ENCODE measurements at places on chromosomes 1 and 21.

GRCh38 chr1:246565751-246566127, 322 bp downstream of the TFB2M start:
- no peak for DNase-seq

GRCh38 chr1:201357636-201358348, 19.7 kb downstream of the TNNT2 start:
- DNase-seq, result no peak

DNA sequence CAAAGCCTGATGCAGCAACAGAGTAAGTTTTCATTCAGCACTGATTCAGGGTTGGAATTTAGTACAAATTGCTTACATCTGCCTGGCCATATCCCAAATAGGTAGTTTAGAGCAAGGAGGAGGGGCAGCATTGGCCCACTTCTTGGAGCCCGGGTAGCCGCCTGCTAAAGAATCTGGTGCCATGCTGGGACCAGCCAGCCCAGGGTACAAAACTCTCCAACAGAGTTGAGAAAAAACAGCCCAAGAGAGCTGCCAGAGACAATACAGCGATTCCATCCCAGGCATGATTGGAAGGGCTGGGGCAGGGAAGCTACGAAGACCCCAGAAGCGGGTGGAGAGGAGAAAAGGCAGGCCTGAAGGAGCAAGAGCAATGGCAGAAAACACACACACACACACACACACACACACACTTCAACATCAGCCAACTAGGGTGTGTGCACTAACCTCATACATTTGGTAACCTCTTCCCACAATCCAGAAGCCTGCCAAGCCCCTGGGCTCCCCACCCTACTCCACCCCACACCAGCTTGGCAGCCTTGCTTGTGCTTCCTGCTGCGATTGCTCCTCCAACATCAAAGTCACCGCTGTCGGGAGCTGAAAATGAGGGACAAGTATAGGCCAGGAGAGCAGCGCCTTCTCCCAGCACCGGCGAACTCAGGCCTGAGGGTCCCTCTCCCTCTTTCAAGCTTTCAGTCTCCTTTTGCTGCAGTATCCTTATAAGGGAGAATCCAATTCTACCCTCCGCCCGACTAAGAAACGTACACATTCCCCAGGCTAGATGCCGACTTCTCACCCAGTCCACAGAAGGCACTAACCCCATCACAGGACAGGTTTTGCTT, 1.2 kb downstream of the PIK3C2B start:
- peak; percentile 85 for DNase-seq

DNA sequence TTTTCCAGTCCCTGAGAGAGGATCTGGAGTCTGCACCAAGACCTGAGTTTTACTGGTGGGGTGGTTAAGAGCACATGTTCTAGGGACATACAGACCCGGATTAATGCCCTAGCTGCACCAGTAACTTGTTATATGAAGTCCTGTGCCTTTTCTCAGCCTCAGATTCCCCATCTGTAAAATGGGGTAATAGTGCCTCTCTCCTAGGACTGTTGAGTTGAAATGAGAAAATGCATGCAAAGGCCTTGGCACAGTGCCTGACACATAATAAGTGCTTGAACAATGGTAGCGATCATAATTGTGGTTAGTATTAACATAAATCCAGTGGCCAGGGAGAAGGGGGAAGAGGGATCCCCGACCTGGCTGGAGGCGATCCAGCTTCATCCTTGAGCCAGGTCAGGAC, 12.3 kb downstream of the AHDC1 start:
- DNase-seq, result no peak

DNA sequence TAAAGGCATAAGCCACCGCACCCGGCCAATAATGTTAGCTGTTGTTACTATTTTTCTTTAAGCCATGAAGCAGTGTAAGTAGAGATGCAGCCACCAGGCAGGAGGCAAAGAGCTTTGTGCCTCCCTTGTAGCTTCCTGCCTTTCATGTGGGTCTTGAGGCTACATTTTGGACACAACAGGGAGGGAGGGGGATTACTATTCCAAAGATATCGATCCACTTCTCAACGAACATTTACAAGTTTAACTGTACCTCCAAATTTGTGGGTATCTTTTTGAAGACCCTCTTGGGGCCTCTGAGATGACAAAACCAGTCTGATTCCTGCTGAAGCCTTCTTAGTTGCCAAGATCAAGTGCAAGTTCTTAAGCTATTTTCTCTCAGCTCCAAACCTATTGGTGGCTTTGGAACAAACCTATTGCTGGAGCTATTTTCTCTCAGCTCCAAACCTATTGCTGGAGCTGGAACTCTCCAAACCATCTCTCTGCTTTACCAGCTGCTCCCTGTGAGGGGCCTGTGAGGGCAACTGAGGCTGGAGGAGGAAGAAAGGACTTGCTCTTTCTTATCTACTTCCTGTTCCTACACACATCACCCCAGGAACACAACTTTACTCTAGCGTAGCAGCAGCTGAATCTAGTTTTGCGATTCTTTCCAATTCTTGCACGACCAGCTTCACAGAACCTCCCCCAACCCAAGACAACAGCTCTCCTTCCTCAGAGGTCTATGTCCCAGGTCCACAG, 16.1 kb upstream of the RCAN3 start:
- no peak for DNase-seq

DNA sequence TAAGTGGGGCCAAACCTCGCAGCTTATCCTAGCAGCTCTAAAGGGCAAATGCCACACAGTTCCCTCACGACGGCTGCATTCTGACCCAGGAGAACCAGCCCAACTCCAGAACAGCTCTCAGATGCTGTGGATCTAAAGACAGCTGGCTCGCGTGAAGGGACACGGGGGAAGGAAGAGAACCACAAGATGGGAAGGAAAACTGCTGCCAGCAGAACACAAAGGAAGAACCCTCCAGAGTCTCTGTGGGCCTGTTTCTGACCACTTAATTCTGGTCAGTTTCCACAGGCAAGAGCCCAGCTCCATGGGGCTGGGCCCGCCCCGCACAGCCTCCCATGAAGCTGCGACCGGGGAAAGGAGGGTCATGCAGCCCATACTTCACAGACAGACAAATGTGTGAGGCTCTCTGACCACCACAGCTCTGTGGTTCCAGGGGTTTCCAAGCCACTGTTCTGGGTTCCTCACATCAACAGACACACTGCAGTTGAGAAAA, 61.1 kb downstream of the SLC45A1 start:
- DNase-seq, result no peak

GRCh38 chr1:231159202-231159962, 2.5 kb upstream of the TRIM67 start:
- DNase-seq, result no peak

DNA sequence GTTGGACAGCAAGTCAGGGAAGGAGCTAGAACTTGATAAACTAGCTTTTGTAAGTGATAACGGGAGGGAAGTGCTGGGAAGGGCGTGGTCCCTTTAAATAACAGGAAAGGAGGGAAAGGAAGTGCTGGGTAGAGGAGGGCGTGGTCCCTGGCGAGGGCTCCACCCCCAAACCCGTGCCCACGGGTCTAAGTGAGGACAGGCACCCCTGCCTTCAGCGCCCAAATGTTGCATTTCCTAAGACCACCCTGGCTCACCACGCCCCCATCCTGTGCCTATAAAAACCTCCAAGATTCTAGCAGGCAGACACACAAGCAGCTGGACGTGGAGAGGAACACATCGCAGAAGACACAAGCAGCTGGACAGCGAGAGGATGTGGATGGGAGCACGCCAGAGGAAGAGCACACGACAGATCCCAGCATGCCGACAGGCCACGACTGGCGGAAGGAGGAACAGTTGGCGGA, 58.5 kb downstream of the PALMD start:
- DNase-seq, result no peak

- DNase-seq, result no peak
Measured at GRCh38 chr1:184656221-184656620, 98.4 kb downstream of the EDEM3 start.

- no peak for DNase-seq
Measured at GRCh38 chr1:201153474-201154388, 543 bp downstream of the TMEM9 start.

DNA sequence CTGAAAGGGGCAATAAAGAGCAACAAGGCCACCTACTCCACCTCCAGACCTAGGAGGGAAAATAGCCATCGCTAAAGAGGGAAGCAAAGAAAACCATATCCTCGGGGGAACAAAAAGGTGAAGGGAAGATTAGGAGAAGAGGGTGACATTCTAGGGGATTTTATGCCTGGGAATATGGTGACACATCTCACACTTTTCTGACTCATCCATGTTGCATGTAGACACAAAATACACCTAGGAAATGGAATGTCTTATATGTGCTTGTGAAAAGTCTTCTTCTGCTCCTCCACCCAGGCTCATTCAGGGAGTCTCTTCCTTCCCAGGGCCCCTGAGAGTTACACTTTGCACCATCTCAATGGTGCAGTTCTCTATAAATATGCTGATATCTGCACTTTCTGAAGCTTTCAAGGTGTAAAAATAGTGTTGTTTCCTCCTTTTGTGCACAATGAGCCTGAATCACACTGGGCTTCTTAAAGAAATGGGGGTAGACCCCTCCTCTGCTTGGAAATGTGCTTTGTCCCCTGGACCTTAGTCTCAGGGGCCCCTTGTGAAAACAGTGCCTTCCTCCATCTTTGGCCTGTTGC, 195.9 kb downstream of the CYYR1 start:
- no peak for DNase-seq

DNA sequence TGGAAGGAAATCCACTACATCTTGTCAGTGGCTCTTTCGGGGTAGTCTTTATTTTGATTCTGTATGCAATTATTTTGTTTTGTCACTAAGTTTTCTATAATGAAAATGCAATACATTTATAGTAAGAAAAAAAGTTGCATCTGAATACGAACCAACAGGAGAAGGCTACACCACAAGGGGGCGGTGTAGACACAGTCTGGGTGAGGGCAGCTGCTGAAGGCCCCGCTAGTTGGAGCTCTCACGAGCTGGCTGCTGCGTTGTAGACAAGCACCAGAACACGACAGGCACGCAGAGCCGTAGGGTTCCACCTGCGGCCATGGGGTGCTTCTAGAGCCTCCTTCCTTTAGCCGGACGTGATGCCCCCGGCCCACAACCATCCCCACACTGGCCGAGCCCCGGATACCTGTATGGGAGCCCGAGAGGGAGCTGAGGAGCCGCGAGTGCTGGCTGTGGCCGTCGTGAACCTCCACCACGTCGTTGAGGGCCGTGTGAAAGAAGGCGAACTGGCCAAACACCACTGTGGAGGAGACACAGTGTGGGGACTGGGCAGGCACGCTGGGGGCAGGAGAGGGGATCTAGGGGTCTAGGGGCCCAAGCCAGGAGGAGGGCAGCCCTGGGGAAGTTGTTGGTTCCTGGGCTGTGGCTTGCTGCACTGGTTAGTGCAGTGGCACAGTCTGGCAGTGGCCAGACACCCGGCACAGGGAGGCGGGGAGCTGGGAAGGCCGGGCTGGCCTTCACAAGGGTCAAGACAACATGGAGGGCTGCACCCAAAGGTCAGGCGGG, 160.8 kb downstream of the ZSCAN20 start:
- DNase-seq, result peak; percentile 90

DNA sequence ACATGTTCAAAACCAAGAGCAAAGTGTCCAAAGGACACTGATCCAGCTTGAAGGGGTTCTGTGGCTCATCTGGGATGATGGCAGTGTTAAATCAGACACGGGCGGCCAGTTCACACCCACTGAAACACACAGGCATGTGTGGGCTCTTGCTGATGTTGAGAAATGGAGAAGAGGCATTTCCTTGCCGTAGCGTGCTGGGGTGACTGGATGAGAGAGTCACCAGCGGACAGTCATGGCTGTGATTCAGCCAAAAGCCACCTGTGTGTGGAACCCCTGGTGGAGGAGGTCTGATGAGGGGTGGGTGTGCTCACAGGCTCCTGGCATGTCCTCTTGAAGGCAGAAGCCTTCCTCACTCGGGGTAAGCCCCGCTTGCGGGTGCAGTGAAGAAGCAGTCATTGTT, 7.2 kb downstream of the C1orf35 start:
- peak; percentile 13 for DNase-seq

All from femur (tissue), 1 donor.